ENCODE measurements at places on chromosomes 12 and 14.

- DNase-seq: no peak
Measured at GRCh38 chr12:98639491-98639890, 5.1 kb downstream of the IKBIP start.

DNA sequence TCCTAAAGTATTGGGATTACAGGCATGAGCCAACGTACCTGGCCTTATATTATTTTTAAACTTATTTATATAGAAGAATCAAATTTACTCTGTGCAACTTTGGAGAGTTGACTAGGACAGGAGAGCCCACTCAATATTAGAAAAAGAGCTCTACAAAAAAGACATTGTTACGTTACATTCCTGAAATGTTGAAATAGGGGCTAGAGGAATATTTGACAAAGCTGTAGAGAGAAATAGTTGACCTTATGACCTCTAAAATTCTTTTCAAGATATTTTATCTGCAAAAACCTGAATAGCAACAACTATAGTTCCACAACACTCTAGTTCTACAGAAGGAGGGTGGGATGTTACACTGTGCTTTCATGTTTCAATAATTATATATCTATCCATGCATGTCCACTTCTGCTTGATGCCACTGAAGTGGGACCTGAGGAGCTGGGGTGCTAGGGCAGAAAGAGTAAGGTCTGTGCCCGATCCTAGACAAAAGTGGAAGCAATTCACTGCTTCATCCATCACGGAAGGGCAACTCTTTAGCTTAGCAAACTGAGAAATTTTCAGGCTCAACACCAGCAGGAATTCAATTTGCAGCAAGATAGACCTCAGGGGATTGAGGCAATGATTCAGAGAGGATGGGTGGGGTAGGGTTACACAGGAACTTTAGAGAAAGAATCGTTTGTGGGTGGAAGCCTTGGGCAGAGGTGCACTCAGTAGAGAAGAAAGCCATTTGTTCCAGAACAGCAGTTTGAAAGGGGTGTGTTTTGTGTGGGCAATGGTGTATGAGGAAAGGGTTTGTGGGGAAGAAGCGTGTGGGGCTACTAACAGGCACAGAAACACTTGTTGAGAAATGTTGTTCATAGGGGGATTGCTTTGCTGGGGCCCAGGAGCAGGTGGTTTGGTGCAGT lies 16.0 kb upstream of the RNASE10 start:
- DNase-seq: no peak

- no peak for DNase-seq
Measured at GRCh38 chr12:93145086-93145485, 216.0 kb upstream of the EEA1 start.

GRCh38 chr12:113416091-113416754 lies 6.0 kb upstream of the SDSL start:
- DNase-seq: no peak

- no peak for DNase-seq
Measured at GRCh38 chr12:21130998-21131397, at the start of gene SLCO1B1. Gene SLCO1B1 (plus strand): TSS chr12:21131194. CDS start chr12:21141575, 10,381 bp downstream.

- DNase-seq: no peak
Measured at GRCh38 chr12:85182699-85183098, 97.3 kb upstream of the ALX1 start.

GRCh38 chr12:64998371-64999147 lies 122.5 kb downstream of the WIF1 start:
- no peak for DNase-seq

DNA sequence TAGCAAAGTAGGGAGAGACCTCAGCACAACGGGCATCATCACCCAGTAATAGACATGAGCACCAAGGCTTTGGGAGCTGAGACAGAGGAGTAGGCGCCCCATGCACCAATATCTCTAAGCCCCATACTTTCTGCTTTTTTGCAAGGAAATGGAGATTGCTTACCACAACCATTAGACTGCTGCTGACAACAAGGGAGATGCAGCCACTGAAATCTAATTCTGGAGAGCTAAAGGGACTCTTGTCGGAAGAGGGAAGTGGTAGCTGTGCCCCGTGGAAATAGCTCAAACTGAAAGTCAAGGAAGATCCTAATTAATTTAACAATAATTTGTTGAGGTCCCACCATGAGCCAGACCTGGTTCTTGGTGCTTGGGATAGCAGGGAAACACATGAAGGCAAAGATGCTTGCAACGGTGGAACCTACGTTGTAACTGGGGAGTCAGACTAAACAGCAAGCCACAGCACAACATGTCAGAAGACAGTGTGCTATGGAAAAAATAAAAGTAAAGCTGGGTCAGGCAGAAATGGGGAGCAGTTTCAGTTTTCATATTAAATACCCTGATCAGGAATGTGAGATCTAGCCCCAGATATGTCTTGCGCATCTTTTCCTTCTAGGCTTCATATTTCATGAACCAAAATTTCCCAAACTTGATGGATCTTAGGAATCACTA lies 1131.0 kb downstream of the BCL11B start:
- DNase-seq: no peak

GRCh38 chr14:75236467-75236866 lies 42.2 kb upstream of the FOS start:
- DNase-seq: no peak

- no peak for DNase-seq
Measured at GRCh38 chr12:59484575-59484974, 111.3 kb upstream of the SLC16A7 start.

- DNase-seq: no peak
Measured at GRCh38 chr12:9260931-9261330, 52.7 kb upstream of the PZP start.

DNA sequence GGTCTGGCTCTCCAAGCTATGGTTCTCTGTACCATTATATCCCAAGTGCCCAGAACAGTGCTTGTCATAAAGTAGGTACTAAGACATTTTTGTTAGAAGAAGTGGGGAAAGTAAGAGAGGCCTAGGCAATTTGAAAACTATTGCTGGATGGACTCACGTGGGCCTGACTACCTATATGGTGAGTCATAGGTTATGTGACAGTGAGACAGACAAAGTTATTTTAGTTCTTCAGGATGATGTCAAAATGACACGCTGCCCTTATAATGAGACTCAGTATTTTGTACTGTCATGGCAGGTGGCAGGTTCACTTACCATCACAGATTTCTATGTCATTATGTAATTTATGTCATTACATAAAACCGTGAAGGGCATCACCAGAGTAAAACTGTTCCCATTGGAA lies 53.1 kb downstream of the PARP11 start:
- no peak for DNase-seq

DNA sequence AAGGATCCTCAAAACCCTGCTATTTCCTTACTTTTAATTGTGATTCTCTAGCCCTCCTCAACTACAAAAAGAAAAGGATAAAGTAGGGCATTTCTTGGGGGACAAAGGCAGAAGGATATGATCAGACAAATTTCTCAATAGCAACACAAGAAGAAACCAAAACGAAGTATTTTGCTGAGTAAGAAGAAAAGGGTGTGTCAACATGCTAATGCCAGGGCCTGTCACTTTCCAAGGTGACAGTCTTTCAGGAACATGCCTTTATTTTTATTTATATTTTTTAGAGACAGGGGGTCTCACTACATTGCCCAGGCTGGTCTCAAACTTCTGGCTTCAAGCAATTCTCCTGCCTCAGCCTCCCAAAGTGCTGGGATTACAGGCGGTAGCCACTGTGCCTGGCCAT lies 39.8 kb downstream of the CBX5 start:
- DNase-seq: no peak

GRCh38 chr12:56634242-56634836 lies 4.2 kb upstream of the BAZ2A start:
- no peak for DNase-seq

DNA sequence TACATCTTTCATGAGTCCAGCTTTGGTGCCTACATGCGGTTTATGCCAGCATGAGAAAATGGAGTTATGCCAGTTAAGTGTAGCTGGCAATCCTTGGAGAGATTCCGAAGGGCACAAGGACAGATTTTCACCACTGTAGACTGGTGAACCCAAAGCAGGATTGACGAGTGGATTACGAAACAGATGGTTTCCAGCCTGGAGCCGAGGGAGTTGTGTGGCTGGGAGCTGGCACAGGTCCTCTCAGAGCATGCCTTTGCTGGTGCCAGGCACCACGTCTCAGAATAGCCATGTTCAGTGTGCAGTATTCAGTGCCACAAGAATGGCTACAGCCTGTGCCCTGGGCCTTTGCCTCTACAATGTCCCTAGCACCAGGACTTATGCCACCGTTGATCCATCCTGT lies 13.2 kb downstream of the KCNH3 start:
- no peak for DNase-seq
